Neural progenitor cell (in vitro differentiated cells): ENCODE measurements at places on chromosomes 11 and 22. TPM values are rescaled to one million over a fixed set of nuclear protein-coding genes. Genes with fewer than 3 reads are reported as not detected.

Gene CXCR5
- total RNA-seq: not detected in 2 replicates

Gene APBB1
- 38.5 and 64.9 TPM in 2 replicates for total RNA-seq

Gene TM7SF2
- total RNA-seq: 36.1 and 109 TPM in 2 replicates

Gene TANGO2
- total RNA-seq: 9.1 and 10.0 TPM in 2 replicates

Gene APOBEC3H
- 0.87 and 1.4 TPM in 2 replicates for total RNA-seq

Gene ZDHHC8
- 7.1 and 11.4 TPM in 2 replicates for total RNA-seq

Gene MPZL3
- 1.1 and 5.7 TPM in 2 replicates for total RNA-seq

Gene UBQLNL
- total RNA-seq: 0.19 and 0.90 TPM in 2 replicates

Gene GAS2
- total RNA-seq: 3.0 and 6.4 TPM in 2 replicates

Gene FAM181B
- 0.09 TPM in 1 of 2 replicates, not detected in the other for total RNA-seq

Gene KBTBD3
- total RNA-seq: 4.9 and 6.9 TPM in 2 replicates

Gene RASSF7
- 12.8 and 48.3 TPM in 2 replicates for total RNA-seq

Gene OR52E5
- not detected in 2 replicates for total RNA-seq

Gene MS4A6A
- not detected in 2 replicates for total RNA-seq

Gene SLC5A4
- 0.06 TPM in 2 replicates for total RNA-seq

Gene OR5B21
- total RNA-seq: not detected in 2 replicates

Gene GRAP2
- total RNA-seq: not detected in 2 replicates

Gene SUSD2
- 0.02 and 0.25 TPM in 2 replicates for total RNA-seq

Gene AQP11
- total RNA-seq: 0.24 and 1.1 TPM in 2 replicates

Gene DGAT2
- 1.7 and 4.4 TPM in 2 replicates for total RNA-seq

Gene WNT7B
- total RNA-seq: 1.8 and 3.5 TPM in 2 replicates
